Hematopoietic multipotent progenitor cell (in vitro differentiated cells): ENCODE measurements at places on chromosomes 7 and 10. TPM values are rescaled to one million over a fixed set of nuclear protein-coding genes. Genes with fewer than 3 reads are reported as not detected.

DNA sequence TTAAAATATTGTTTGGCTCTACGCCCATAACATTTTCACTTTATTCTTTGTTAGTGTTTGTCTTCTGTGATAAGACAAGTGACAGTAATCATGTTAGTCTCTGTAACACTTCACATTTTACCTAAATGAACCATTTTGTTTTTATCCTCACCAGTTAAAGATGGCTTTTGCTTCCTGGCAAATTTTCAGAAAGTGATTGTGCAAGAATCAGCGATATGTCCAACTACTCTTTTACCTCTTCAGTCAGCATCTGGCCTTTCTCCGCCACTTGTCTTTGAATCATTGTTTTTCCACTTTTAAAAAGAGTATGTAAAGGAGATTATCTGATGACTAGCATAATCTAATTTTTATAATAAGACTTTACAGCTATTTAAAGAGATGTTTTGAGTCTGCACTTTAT lies 3.5 kb downstream of the DGKB start:
- no peak for DNase-seq

Gene SPDYE2
- total RNA-seq: under 0.01 TPM

DNA sequence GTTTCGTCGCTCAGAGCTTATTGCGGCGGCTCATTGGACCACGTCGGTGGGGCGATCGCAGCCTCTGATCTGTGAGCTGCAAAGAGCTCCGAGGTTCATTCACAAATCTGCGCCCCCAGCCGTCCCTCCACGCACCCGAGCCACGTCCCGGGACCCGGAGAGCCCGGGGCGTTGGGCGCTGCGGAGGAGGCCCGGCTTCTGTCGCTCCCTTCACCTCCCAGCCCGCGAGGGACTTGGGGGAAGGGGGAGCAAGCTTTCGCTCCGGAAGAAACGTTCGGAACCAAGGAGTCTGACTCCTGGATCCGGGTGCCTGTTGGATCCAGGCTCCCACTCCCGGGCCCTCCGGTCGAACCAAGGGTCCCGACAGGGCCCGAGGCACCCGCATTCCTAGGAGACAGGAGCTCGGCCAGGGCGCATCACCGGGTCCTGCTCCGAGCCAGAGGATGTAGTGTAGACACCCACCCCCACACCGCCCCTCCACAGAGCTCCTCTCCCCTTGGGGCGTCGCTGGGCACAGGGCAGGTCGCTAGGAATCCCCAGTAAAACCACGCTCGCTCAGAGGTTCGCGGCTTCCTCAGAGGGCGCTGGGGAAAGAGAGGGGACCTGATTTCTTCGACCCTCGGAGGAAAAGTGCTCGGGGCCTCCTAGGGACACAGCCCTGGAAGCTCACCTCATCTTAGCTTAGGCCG lies 7.9 kb upstream of the EN2 start:
- no peak for DNase-seq

- no peak for DNase-seq
Observed at GRCh38 chr7:152876749-152877148, 117.2 kb downstream of the ACTR3B start.

DNA sequence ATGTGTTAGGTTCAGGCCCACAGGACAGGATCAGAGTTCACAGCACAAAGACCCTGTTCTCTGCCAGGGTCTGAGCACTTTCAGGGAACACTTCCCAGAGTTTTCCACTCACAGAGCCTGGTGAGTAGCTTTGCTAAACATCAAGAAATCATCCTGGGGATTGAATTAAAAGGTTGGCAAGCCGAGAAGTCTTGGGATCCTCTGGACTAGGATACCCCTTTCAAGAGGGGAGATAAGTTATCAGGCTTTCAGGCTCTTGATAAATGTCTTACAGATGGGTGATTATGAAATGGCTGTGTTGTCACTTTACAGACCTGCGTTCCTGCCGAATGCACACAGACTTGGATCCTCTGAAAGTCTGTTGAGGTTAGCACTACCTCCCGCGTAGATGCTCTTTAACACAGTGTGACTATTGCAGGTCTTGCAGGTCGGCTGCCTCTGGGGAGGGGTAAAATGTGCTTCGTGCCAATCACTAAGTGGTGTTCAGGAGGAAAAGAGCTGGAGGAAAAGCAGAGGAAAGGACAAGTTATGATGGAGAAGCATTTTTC lies 473.5 kb upstream of the AKR1E2 start:
- DNase-seq: no peak

DNA sequence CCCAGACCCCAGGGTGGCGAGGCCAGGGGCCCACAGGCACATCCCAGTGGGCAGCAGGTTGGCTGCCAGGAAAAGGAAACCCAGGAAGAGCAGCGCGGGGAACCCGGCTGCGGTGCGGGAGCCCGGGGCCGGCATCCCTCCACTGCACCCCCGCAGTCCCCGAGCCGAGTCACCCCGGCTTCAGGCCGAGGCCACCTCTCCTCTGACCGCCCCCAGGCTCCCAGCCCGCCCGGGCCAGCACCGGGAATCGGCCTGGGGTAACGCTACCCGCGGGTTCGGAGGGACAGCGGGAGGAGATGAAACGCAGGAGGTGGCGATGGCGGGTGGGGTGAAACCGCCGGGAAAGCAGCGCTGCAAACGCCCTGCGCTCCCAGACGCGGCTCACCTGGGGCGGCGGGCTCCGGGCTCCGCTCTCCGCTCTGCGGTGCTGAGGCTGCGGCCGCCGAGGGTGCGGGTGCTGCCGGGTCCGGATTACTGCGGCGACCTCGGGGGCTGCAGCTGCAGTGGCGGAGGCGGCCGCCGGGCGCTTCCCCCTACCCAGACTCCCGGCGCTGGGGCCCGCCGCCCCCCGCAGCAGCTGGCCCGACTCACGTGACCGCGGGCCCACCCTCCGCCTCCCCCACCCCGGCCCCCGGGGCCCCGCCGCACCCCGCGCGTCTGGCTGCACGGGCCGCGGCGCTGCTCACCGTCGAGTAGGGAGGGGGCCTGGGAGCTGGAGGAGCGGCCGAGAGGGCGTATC lies at the start of gene SCRN1:
SCRN1 (minus strand) TSS at position 545 of the 739 bp plus-strand sequence. CDS start 20,734 bp downstream, outside the sequence.
- DNase-seq: peak; percentile 80

DNA sequence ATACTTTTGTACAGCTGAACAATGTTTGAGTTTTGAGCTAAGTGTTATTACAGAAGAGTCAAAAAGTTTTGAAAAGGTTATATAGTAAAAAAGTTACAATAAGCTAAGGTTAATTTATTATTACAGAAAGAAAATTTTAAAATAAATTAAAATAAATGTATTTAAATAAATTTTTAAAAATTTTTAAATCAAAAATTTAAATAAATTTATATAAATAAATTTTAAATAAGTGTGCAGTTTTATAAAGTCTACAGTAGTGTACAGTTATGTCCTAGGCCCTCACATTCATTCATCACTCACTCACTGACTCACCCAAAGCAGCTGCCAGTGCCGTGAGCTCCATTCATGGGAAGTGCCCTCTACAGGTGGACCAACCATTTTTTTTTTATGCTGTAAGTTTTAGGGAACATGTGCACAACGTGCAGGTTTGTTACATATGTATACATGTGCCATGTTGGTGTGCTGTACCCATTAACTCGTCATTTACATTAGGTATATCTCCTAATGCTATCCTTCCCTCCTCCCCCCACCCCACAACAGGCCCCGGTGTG lies 462.9 kb upstream of the ZMIZ1 start:
- no peak for DNase-seq

DNA sequence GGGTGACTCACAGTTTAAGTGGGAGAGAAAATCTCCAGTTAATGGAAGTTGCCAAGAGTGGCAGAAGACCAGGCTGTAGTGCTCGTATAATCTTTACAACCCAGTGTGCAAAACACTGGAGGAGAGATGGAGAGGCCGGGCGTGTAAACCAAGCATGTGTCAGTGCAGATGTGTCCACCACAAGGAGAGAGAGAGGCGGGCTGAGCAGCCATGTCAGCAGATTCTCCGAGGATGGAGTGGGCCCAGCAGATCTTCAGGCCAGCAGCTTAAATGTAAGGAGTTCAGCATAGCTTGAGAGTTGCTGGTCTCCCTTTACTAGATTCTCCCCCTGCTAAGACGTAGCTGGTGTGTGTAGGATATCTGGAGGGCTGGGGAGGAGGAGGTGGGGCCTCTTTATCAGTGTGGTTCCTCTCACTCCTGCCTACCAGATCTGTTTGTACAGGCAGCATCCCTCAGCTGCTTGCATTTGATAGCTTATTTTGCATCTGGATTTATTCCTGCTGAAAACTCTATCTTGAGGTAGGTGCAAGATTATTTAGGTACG lies 13.7 kb downstream of the BPGM start:
- DNase-seq: no peak

GRCh38 chr10:35949811-35950211 lies 307.7 kb upstream of the FZD8 start:
- DNase-seq: no peak

Gene TSPAN12
- total RNA-seq: 0.81 TPM

DNA sequence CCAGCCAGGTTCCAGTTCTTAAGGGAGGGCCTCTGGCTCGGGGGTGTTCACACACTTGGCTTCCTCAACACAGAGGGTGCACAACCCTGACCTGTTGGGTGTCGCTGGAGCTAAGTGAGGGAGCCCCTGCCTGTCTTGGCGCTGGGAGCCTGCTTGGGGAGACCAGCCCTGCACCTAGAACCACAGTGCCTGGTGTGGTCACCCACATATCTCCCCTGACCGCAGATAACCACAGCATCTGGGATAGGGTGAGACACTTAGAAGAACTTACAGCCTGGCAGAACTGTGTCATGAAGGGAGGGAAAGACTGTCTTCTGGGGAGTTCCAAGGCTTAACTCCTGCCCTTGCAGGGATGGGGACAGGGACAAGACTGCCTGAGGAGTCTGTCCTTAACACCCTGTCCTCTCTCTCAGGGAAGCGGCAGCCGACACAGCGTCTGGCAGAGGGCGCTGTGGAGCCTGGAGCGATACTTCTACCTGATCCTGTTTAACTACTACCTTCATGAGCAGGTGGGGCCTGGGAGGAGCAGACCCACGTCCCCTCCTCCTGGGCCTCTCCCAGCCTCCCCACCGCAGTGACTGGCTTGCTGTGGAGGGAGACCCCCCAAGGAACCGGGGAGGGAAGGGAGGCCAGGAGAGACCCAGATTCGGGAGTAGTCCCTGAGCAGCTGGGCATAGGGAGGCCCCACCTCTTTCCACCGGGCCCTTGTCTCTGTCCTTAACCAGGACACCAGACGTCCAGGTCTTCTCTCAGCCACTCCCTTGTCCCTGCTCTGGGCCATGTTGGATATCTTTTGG lies 59.0 kb downstream of the PALD1 start:
- DNase-seq: no peak

Gene CCM2
- total RNA-seq: 143 TPM

GRCh38 chr10:50224330-50224952 lies 26.9 kb downstream of the ASAH2 start:
- peak; percentile 81 for DNase-seq
